NCI-H2081 (cell line): ENCODE measurements at places on chromosomes 1 and 21.

- DNase-seq, result peak; percentile 68
Observed at GRCh38 chr1:156281693-156282478, 739 bp downstream of the SMG5 start.

- DNase-seq, result no peak
Observed at GRCh38 chr1:59367301-59368007, 70.6 kb downstream of the FGGY start.

- no peak for DNase-seq
Observed at GRCh38 chr1:27967106-27967883, 7.5 kb downstream of the XKR8 start.

GRCh38 chr1:109396871-109397580, 692 bp downstream of the SORT1 start:
- DNase-seq, result no peak

DNA sequence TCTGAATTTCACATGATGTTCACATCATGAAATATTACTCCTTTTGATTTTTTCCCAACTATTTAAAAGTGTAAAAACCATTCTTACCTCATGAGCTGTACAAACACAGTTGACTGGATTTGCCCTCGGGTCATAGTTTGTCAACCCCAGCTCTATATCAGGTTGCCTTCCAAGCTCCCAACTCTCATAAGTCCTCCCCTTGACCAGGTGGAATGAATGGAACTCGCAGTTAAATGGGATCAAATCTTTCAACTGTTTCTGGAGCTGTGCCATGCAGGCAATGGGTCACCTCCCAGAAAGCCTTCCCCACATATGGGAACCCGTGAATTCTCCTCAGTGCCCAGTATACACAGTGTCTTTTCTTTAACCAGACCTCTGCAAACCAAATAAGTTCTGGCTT, 169.8 kb upstream of the FOXD3 start:
- DNase-seq, result no peak

DNA sequence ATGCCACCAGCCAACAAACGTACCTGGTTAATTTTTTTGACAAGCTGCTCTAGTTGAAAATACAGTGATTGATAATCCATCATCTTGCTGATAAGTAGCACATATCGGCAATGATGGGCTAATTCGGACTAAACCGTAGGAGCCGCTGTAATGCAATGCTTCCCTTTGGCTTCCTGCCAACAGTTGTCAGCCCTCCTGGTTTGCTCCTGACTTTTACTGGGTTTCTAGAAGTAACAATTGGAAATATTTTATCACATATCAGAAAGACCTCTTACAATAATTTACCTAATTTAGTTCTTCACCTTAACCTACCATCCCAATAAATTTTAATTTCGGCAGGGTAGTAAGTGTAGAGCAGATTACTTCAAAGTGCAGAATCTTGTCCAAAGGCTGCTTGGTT, 148.5 kb downstream of the DHRS3 start:
- DNase-seq, result peak; percentile 6

DNA sequence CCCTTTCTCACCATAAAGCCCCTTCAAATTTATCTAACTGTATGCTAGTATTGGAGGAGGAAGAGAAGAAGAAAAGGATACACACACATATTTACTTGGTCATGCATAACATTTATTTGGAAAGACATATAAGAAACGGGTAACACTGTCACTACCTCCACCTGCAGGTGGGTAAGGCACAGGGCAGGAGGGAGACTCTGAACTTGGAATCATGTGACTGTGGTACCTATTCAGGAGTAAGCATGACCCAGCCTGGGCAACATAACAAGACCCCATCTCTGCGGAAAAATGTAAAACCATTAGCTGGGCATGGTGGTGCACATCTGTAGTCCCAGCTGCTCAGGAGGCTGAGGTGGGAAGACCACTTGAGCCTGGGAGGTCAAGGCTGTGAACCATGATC, 1.4 kb upstream of the PADI6 start:
- DNase-seq, result no peak

DNA sequence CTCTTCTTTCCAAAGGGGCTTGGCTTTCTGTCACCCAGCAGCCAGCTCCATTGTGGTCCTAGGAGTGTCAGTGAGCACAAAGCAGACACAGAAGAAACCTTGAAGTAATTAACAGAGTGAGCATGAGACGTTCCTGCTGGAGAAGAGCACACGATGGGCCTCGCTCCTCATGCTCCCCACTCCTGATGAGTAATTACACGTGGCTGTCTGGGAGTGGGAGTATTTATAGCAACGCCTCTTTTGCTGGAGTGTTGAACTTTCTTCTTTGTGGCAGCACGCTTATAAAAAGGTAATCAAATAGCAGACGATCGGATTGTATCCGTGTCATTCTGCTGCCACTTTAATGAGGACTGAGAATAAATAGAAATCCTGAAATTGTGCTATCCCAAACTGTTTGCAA, 185.8 kb downstream of the CAMTA1 start:
- no peak for DNase-seq

DNA sequence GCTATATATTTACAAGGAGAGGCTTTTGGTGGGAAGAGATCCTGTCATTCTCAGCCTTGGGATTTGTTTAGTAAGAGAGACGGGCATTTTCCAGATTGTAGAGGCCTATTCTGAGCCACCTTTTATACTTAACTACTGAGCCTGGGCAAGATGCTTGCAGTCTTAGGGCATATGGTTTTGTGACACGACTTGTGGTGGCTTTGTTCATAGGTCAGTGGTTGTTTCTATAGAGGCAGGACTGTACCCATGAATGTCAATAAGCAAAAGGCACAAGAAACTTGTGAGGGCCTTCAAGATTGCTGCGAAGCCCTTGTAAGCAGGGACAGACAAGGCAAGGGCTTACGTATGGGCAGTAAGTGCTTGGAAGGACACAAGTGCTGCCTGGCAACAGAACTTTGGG, 3.4 kb upstream of the FCRL3 start:
- no peak for DNase-seq

GRCh38 chr1:14580986-14581385, 17.5 kb upstream of the KAZN start:
- DNase-seq, result no peak

- DNase-seq, result no peak
Observed at GRCh38 chr1:204799630-204800029, 71.0 kb upstream of the NFASC start.

- DNase-seq, result no peak
Observed at GRCh38 chr21:45640888-45641479, 2.5 kb upstream of the PCBP3 start.

DNA sequence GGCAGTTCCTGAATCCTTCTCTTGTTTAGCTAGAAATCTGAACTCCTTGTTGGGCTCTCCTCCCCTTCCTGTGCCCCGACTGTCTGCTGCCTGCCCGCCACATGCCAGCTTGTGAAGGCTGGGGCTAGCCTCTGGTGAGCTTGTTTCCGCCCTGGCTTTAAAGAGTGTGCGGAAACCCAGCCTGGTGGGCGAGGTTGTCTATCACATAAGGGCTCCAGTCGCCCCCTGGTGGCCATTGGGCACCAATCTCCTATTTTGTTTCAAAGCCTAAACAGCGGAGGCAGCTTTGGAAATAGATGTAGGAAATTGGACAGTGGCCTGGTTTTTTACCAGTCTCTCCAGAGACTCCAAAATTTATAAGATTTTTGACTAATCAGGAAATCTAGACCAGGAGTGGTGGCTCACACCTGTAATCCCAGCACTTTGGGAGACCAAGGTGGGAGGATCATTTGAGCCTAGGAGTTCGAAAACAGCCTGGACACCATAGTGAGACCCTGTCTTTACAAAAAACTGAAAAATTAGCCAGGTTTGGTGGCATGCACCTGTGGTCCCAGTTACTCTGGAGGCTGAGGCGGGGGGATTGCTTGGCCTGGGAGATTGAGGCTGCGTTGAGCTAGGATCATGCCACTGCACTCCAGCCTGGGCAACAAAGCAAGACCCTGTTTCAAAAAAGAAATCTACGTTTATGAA, 9.8 kb downstream of the ATP8B2 start:
- DNase-seq, result peak; percentile 90

- DNase-seq, result no peak
Observed at GRCh38 chr1:45647248-45648021, 23.6 kb upstream of the CCDC17 start.

DNA sequence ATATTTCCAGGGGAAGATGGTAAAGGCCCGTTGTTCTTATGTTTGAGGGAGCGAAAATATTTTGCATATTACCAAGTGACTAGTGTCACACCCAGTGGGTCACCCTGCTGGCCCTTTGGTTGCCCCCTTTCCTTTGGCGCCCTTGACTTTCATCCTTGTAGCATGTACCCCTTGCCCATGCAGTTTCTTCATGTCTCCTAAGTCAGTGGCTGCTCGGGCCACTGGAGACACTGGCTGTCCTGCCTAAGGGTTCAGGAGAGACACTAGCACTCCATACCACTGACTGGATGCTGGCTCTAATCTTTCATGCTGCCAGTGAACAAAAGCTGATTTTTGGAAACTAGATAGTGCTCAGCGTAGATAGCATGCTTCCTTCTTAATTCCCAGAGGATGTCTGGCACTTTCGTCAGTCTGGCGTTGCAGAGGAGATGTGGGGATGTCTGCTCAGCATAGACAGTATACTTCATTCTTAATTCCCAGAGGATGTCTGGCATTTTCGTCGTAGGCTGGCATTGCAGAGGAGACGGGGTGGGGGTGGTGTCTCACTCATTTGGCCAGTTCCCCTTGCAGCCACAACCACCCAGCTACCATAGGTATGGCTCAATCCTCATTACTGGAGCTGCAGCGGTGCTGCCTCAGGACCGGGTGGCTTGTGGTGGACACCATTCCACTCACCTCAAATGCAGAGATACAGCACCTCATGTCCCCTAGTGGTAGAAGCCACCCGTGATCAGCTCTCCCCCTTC, 770.9 kb upstream of the TPTE start:
- DNase-seq, result no peak

DNA sequence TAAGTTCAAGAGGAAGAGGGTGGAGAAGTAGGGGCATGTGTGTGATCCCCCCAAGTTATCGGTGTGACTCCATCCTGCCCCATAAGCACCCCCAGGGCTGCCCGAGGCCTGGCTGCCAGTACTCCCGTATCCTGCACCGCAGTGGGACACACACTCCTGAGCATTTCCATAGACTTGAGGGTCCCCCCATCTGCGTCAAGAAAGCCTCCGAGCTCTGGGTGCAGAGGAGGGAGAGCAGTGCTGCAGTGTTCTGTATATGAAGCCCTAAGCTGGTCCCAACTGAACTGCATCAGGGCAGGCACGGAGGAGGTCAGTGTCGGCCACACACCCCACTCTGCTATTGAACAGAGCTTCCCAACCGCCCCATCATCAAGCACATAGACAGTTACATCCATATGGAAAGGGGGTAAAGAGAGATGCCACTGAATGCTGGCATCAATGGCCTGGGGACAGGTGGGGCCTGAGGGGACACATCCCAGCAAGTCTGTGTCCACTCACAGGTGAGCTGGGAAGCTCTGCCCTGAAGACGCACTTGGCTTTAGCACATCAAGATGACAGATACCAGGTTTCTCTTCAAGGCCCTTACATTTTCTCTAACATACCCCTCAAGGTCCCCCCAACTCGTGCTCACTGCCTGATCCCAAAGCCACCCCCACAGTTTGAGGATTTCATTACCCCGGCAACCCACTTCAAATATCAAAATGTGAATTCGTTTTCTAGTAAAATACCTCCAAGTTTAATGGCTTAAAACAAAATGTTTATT, 64.3 kb downstream of the EVA1C start:
- no peak for DNase-seq

GRCh38 chr1:31880957-31881687, 57.0 kb downstream of the PTP4A2 start:
- DNase-seq, result no peak

GRCh38 chr1:25873120-25873519, 2.4 kb downstream of the PAQR7 start:
- DNase-seq, result no peak

DNA sequence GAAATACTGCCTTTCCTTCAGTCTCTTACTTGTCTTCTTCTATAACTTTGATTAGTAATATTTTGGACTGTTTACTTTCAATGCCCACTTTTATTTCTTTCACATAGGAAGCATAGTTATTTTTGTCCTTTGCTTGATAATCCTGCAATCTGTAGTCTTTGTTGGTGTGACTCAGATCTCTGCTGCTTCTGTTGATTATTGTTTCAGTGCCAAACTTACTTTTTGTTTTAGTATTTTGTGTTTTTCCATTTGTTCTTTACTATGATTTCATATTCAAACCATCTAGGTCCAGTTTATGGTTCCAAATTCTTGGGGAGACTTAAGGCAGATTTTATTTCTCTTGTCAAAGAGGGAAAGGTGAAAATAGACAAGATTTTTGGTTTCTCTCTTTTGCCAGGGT, 399.9 kb downstream of the HLX start:
- DNase-seq, result no peak

GRCh38 chr1:75353051-75353450, 218.9 kb downstream of the LHX8 start:
- no peak for DNase-seq

DNA sequence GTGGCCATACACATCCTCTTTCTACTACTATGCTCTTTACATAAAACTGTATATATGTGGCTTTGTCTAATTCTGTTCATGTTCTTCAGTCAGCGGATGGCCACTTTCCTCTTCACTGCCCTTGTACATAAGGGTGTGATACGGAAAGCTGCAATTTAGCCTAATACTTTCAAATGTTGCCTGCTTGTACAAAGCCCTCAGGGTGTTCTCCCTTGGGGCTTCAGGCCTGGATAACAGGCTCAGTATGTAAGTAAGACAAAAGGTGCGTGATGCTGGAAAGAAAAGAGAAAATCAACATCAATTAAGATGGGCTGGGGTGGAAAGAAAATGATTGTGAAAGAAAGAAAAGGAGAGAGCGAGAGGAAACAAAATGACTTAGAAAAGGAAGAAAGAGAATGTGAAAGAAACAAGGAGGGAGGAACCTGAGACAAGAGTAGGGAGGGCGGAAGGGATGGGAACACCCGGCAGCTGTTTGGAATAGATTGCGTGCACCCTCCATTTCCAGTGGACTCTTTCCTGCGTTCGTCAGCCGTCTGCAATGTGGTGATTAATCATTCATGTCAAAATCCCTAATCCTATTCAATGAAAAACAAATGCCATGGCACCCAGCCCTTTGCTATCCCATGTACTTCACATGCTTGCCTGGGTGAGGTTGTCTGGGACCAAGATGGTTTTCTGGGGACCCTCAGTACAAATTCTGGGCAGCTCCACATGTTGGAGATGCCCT, 553.6 kb downstream of the NUF2 start:
- peak; percentile 48 for DNase-seq

DNA sequence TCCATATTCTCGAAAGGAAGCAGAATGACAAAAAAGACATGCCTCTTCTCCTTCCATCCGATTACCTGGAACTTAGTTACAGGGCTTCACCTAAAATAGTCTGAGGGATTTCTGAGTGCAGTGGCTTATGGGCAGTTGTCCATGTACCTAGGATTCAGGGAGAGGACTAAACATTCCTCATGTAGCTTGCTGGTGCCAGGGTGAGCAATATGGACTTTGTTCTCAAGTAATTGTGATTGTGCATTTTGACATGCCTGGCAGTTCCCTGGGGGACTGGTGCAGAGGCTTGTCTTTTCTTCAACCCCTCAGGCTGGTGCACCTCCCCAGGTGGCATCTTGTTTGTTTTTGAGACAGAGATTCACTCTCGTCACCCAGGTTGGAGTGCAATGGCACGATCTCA, 6.1 kb upstream of the PSEN2 start:
- no peak for DNase-seq
